ENCODE measurements at places on chromosomes 7 and 10. TPM values are rescaled to one million over a fixed set of nuclear protein-coding genes. Genes with fewer than 3 reads are reported as not detected.

- no peak for DNase-seq
These were observed 3.3 kb upstream of the GAD2 start for GRCh38 chr10:26213157-26213800.

The MEIG1 gene
- total RNA-seq, result not detected

DNA sequence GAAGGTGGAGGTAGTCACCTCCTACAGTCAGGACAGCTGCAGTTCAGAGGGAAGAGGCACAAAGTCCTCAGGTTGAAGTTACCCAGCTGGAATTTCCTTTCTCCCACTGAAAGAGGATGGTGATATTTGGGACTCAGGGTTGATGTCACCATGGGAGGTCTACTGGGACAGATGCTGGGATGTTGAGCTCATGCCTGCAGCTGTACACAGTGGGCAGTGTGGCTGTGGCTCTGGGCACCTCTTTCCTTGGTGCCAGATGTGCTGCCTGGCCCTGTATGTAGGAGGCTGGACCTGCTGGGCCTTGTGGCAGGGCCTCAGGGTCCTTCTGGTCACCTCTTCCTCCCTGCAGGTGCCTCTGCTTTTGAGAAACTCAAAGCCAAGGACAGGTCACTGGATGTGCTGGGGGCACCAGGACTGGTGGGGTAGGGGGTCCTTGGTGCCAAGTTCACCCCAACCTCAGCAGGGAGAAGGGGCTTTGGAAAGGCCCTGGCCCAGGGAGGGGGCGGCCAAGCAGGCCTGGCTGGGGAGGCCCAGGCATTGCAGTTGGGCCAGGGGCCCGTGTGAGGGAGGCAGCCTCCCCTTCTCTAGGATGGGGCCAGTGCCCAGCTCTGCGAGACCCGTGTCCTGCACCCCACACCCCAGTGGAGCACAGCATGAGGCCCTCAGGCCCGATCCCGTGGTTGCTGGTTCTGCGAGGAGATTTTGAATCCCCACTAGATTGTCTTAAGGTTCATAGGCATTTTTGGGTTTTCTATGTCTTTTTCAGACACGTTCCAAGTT is 103.1 kb downstream of the BMS1 start:
- no peak for DNase-seq

The SPDYE9 gene
- total RNA-seq, result not detected

- DNase-seq, result no peak
These were observed 365.6 kb upstream of the AUTS2 start for GRCh38 chr7:69232445-69233376.
